ENCODE measurements at places on chromosomes 4 and X.

DNA sequence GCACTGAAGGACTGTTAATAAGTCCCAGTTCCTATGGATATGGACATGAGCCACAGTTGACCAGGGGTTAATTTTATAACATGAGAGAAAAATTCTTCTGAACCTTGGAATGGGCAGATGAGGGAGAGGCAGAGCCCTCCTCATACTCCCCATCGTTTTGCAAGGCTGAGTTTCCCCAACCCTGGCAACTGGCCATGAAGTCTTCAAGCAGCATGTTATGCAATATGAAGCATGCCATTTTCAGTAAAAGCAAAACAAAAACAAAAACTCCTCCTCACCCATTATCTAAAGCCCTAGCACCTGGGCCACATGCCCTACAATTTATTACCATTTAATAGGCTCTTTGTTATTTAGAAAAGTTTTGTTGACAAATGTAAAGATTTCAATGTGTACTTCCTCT lies 64.5 kb downstream of the GPC4 start:
- no peak for DNase-seq

DNA sequence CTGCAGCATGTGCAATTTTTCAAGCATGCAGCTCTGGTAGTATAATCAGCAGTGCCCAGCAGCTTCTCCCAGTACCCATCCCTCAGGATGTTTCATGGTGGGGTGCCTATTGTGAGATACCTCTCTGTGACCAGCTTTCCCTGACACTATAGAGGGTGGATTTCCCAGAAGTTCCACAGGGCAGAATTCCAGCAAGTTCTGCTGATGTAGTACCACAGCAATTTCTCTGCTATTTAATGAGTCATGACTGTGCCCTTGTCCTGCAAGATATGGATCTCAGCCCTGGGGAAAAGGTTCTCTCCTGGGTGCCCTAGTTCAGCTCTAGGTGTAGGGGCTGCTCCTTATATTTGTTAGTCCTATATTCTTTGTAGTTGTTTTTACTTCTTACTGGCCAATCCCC lies 174.8 kb downstream of the ENOX2 start:
- DNase-seq: no peak

- DNase-seq: no peak
Measured at GRCh38 chrX:51665981-51666380, 16.6 kb downstream of the CENPVL2 start.

- no peak for DNase-seq
Measured at GRCh38 chr4:39394706-39395105, 12.0 kb upstream of the KLB start.

DNA sequence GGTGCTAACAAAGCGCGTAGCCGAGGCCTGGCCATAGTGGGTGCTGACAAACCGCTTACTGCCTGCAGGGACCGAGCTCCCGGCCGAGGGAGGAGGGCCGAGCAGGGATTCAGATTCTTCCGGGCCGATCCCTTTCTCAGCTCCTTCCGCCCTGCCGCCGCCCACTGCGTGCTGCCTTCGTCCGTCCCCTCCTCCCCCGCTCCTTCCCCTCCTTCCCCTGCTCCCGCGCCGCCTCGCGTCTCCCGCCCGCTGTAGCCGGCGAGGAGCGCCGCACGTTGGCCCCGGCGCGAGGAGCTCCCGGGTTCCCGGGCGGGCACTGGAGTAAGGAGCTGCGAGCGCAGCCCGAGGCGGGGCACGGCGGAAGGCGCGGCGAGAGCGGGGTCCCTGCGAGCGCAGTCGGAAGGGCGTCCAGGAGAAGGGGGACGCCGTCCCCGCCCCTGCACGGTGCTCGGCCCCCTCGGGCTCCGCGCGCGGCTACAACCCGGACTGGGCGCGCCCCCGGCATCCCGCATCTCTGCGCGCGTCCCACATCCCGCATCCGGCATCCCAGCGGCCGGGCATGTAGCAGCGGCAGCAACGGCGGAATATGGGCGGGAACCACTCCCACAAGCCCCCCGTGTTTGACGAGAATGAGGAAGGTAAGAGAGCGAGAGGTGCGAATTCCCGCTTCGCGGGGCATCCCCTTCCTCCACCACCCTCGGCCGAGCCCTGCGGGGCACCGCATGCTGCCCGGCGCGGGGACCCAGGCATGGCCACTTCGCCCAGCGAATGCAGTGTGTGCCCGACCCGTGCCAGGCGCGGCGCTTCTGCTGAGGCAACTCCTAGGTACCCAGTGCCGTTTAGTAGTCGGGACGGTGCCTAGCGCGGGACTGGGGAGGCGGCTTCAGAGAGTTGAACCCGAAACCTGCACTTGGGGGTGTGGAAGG lies at the start of gene STK32B:
STK32B (plus strand) TSS at position 203 of the 926 bp plus-strand sequence.
- no peak for DNase-seq

DNA sequence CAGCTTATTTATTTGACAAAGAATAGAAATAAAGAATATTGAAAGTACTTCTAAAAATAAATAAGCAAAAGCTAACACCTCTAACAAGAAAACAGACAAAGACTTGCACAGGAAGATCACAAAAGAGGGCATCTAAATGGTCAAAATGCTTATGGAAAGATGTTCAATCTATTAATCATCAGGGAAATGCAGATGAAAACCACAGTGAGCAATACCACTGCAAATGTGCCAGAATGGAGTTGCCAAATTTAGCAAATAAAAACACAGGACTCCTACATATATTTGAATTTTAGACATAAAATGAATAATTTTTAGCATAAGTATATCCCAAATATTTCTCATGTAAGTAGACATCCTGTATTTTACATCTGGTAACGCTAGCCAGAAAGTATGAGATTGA lies 56.1 kb upstream of the HPGD start:
- DNase-seq: no peak

- DNase-seq: no peak
Measured at GRCh38 chrX:47849778-47850177, 13.1 kb downstream of the ZNF81 start.

DNA sequence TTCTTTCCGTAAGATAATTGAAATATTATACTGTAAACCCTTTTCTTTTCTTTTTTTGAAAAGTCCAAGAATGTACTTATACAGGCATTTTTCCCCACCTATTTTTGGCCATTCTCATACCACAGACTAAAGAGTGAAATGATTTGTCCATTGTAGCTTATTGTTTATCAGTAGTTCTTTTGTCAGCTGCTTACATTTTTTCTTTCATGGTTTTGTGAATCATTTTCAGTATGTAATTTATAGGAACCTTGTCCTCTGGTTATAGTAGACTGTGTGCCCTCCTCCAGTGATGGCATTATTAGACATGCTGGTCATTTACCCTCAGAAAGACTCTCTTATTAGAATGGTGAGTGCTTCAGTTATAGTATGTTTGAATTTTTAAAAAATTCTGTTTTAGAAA lies 56.7 kb downstream of the CCKAR start:
- DNase-seq: no peak

- no peak for DNase-seq
Measured at GRCh38 chr4:182975806-182976205, 58.6 kb upstream of the DCTD start.

GRCh38 chr4:181008164-181008563 lies 1235.0 kb upstream of the TENM3 start:
- no peak for DNase-seq

GRCh38 chr4:26058537-26058936 lies 144.5 kb downstream of the SMIM20 start:
- no peak for DNase-seq

- DNase-seq: no peak
Measured at GRCh38 chr4:40559585-40560465, 69.8 kb downstream of the RBM47 start.

- DNase-seq: no peak
Measured at GRCh38 chr4:38678078-38678477, 14.1 kb downstream of the KLF3 start.

DNA sequence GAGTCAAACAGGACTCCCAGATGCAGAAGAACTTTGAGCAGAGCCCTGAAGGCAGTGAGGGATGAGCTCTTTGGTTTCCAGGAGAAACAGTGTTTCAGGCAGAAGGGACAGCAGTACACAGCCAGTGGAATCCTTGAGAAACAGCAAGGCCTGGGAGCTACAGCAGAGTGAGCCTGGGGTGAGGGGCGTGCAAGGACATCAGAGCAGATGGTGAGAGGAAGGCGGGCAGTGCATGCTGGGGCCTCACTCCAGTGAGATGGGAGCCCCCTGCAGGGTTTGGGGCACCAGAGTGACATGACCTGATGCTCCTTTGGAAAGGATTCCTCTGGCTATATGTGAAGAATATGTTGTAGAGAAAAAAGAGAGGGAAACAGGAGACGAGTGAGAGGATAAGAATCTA lies 98.1 kb upstream of the EGFL6 start:
- no peak for DNase-seq

DNA sequence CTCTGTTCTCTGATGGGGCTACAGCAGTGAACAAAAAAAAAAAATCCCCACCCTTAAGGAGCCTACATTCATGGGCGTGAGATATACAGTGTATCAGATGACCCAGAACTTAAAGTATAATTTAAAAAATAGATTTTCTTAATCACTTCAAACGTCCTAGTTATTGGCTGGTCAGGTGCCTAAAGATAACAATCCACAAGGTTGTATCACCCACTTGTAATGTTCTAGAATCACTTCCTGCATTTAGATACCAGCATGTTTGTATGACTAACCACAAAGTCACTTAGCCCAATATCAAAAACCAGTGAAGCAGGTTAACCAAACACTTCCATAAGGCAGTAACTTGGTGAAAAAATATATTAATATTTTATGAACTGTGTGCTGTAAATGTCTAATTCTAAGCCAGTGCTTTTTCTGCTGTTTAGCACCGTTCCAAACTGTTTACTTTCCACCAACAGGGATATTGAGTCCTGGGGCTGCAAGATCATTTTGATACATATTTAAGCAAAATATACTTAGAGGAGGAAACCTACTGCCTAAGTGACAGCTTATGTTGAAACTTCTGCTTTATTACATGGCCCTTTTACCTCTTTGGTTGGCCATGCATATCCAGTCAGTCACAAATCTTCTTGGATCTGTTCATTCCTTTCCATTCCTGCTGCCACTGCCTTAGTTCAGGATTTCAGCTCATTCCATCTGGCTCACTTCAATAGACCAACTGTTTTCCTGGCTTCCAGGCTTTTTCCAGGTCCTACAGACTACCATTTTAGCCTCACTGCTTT lies 43.3 kb downstream of the CD40LG start:
- DNase-seq: no peak

GRCh38 chr4:25797136-25797535 lies 65.7 kb downstream of the SEL1L3 start:
- DNase-seq: no peak

- no peak for DNase-seq
Measured at GRCh38 chr4:136476753-136477152, 1055.5 kb downstream of the PCDH18 start.

DNA sequence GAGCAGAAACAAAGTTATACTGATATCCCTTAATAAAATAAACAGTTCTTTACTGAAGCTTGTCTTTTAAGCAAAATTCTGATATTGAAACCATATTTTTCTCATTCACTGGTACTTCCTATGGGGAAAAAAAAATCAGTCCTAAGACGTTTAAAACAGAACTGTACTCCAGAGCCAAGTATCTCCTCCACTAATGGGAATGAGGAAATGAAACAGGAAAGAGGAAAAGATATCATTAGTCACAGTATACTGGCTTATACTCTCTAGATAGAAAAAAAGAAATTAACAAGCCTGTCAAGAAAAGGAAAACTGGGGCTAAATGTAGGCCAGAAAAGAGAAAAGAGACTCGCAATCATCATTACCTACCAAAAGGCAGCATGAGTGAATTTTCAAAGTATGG lies 252.7 kb downstream of the CENPC start:
- DNase-seq: no peak
